B cell (primary cell): ENCODE measurements at places on chromosomes 3 and 15.

- peak; percentile 51 for DNase-seq
Observed at GRCh38 chr15:68730471-68730919, 90.2 kb downstream of the ANP32A start.

- DNase-seq, result no peak
Observed at GRCh38 chr3:113064183-113064582, 73.4 kb downstream of the GTPBP8 start.

DNA sequence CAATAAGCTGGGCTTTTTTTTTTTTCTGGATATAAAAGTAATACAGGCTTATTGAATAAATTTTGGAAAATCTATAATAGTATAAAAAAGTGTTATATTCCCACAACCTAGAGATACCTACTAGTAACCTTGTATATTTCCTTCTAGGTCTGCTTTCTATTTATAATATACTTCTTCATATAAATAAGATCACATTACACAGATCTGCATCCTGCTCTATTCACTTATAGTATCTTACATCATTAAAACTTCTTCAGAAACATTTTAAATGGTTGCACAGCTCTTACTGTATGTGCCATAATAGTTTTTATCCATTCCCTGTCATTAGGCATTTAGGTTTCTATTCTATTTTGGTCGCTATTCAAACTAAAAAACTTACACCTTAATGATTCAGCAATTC lies 87.0 kb upstream of the TTBK2 start:
- DNase-seq, result no peak

- peak; percentile 12 for DNase-seq
Observed at GRCh38 chr3:153595186-153595815, 433.3 kb downstream of the RAP2B start.

GRCh38 chr3:150723946-150724345 lies 20.2 kb upstream of the ERICH6 start:
- no peak for DNase-seq

DNA sequence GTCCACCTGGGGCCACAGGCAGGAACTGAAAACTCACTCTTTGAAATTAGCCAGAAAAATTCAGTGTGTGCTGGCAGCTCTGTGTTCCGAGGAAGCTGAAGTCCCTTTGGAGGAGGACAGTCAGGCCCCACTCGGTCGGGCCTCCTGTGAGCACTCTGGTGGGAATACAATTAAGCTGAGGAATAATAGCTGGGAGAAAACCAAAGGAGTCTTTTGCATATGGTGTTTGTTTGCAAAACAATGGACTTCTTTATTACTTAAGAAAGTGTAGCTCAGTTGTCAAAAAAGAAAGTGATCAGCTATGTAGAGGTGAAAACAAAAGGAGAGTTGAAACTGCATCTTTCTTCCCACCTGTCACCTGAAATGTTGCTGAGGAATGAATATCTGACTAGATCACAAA lies 202.5 kb downstream of the MEIS2 start:
- no peak for DNase-seq

DNA sequence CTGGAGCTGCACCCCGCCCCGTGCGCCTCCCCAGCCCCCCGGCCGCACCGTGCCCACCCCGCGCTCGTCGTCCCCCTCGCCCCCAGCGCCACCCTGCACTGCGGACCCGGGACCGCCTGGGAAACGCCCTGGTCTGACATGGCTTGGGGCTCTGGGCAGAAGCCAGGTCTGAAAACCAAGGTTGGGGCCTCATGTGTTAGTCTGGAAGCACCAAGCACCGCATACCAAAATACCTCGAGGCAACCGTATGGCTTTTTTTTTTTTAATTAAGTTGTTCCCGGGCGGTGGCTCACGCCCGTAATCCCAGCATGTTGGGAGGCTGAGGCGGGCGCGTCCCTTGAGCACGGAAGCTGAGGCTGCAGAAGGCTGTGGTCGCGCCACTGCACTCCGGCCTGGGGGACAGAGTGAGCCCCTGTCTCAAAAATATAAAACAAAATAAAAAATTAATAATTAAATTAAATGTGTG lies 91.5 kb upstream of the CHD2 start:
- DNase-seq, result no peak

- DNase-seq, result peak; percentile 67
Observed at GRCh38 chr3:129121016-129121791, 400 bp downstream of the RAB43 start.

DNA sequence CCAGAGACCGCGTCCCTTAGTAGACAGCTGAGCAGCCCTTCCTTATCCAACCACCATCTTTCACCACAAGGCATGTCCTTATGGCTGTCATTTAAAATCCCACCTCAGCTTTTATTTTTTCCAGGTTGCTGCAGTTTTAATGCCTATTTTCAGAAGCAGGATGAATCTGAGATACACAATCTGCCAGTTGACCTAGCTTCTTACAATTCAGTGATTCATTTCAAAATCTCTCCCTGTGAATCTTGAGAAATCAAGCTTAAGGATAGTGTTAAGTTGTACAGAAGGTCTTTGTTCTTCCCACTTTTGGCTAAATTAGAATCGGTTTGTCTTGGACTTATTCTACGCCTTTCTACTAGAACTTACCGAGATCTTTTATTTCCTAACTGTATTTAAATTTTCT lies 522.3 kb upstream of the CFAP20DC start:
- no peak for DNase-seq

DNA sequence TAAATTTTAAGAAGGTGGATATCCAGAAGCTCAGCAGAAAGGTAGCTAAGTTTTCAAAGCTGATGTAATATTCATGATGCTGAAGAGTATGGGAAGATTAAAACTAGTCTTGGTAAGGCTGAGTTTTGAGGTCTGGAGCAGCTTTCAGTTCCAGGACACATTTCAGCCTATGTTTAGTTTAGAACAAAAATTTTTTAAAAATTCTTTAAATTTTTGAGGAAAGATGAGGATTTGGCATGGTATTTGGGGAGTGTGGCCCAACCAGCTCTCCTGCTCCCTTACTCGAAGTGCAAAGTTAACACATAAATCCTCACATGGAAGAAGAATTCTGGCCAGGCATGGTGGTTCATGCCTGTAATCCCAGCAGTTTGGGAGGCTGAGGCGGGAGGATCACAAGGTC lies 1039.1 kb downstream of the NAALADL2 start:
- no peak for DNase-seq

DNA sequence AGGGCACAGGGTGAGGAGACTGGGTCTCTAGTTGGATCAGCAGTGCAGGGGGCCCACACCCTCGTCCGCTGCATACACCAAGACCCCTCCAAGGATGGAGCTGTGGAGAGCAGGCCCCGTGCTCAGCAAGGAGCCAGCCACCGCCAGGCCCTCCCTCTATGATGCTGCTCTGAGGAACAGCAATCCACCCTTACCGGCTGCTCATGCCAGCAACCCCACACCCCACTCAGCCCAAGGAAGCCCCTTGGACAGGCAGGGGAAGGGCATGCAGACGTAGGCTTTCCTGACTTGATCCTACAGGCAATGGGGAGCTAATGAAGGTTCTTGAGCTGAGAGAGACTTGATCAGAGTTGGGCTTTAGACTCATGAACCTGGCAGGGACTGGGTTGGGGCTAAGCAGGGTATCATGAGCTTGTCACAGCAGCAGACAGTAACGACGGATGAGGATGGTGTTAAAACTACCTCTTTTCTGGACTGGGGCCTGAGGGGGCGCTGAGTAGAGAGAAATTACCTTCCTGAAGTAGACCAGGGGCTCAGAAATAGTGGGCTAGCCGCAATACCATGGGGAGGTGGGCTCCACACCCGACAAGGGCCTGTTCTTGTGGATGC lies 50.5 kb upstream of the FGD5 start:
- DNase-seq, result no peak

- DNase-seq, result no peak
Observed at GRCh38 chr3:128590948-128591347, 59.7 kb downstream of the RPN1 start.

DNA sequence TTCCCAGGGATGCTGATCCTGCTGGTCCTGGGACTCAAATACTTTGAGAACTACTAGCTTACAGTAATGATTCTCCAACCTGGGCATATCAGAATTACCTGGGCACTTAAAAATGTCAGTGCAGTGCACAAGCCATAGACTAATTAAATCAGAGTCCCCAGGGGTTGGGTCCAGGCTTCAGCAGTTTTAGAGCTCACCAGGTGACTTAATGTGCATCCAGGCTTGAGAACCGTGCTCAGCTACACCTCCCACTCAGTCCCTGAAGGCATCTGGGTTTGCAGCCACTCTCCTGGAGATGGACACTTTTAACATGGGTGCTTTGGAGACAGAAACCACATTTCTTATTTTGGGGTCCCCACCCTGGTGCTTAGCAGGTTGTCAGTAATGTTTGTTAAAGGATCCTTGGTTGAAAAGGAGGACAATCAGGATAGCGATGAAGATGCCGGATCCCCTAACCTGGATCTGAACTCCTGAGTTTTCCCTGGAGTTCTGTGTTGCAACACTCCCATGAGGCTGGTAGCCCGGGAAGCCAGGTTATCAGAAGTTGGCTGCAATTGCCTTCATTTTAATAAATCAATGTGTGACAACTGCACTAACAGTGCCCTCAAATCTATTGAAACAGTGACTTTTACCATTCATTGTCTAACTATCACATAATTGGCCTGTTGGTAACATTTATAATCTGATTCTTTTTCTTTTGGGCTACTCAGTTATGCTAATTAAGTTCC lies 48.1 kb downstream of the BFSP2 start:
- DNase-seq, result peak; percentile 68

DNA sequence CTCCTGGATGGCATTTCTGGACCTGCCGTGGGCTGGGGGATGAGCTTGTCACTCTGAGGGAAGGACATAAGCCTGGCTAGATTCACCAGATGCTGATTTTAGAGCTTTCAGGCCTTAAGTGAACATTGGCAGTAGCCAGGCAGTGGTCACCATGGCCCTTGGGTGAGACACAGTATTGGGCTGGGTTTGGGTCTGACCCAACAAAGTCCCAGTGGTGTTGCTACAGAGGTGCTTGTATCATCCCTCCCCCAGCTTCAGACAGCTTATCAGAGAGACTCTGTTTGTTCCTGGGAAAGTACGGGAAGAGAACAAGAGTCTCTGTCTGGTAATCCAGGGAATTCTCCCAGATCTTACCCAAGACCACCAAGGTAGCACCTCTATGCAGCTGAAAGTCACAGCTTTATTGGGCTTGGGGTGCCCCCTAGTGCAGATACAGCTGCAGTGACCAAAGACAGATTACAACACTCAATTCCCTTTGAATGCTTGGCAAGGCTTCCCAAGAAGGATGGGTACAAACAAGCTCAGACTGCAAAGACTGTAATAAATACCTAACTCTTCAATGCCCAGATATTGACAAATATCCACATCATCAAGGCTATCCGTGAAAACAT lies 9.8 kb upstream of the RUVBL1 start:
- peak; percentile 49 for DNase-seq

DNA sequence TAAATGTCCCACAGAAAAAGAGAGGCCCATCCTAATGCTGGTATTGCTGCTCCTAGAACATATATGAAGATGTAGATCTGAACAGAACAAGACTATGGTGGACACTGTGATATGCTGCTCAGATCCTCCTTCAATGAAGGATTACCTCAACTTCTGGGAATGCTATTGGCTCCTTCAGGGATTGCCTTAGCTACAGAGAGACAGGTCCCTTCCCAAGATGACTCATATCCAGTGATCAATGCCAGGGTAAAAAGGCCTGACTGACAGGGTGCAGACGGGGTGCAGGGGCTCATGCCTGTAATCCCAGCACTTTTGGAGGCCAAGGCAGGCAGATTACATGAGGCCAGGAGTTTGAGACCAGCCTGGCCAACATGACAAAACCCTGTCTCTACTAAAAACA lies 20.5 kb upstream of the STAG1 start:
- DNase-seq, result no peak

GRCh38 chr15:98202256-98202655 lies 241.8 kb downstream of the ARRDC4 start:
- no peak for DNase-seq

DNA sequence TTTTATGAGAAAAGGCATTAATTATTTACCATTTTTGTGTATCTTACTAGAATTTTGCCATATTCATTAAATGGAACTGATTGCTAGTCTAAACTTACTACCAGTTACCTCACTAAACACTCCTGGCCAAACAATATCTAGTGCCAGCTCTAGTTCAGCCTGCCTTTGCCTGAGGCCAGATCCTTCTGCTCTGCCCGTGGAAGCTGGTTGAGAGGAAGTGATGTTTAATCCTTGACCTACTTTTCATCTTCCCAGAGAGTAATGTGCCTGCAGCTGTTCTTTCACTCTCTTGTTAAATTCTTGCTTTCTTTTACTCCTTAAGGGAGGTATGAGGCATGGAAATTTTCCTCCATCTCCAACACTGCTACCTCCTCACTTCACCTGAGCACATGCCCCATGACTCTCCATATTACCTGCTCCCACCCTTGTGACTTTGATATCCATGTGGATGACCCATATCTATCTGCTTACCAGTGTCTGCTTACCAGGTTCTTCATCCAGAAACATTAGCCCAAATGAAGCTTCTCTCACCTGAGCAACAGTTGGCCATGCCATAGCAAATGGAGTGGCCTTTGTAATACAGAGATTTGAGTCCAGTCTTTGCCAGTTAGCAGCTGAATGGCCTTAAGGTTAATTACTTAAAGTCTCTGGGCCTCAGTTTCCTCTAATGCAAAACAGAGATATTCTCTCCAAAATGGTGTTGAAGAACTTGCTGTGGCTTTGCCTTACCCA lies 53.4 kb downstream of the UBE2E1 start:
- DNase-seq, result no peak

DNA sequence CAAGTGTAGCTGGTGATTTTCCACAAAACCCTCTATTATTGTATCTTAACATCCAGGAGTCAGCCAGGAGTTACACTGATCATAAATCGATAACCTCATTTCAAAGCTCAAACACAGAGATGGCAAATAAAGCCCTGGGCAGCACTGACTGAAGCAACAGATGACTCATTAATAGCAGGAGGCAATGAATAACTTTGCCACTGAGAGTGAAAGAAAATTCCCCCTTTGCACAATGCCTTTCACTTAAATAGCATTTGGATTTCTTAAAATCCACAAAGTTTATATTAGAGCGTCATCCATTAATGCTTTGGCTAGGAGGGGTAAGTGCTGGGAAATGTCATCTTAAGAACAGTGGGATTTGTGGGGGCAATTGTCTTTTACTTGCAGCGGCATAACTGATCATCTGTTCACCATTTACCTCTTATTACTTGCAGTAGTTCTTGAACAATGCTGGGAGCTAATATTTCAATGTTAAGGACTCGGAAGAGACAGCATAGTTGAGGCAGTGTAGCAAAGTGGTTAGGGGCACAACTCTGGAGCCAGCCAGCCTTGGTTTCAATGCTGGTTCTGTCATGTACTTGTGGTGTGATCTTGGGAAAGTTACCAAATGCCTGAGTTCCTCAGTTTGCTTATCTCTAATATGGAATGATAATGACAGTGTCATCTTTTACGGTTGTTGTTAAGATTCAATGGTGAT lies 630.4 kb upstream of the TBL1XR1 start:
- DNase-seq, result no peak

DNA sequence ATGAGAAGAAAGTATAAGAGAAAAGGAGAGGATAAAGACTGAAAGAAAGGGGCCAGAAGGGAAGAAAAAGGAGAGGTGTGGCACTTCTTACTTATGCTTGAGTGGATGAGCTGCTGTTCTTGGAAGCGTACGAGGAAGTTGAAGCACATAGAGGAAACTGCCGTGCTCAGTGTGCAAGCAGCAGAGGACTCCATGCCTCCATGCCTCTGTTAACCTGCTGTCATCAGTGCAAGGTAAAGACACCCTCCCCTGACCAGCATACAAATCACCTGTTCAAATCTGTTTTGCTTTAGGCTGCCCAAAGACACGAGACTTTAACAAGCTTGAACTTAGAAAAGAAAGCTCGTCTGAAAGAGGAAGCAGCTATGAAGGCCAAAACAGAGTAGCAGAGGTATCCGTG lies 6.4 kb downstream of the WDR5B start:
- DNase-seq, result peak; percentile 73
